GM12878 (cell line): ENCODE measurements at places on chromosomes 5 and 9.

DNA sequence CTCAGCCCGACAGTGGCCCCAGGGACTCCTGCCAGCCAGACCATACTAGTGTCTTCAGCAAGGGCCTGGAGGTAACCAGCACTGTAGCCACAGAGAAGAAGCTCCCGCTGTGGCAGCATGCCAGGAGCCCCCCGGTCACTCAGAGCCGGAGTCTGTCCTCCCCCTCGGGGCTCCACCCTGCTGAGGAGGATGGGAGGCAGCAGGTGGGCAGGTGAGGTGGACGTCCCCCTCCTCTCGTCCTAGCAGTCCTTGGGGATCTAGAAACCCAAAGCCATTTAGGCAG lies 28.0 kb upstream of the LRRC14B start:
- no peaks in the 10 kb centered on the region for H3K4me1 ChIP-seq
- H3K27me3 ChIP-seq, result no peaks in the 10 kb centered on the region
- H3K36me3 ChIP-seq, result no peaks in the 10 kb centered on the region
- H3K4me3 ChIP-seq, result no peak overlapping the region
- no peak overlapping the region for H3K27ac ChIP-seq

DNA sequence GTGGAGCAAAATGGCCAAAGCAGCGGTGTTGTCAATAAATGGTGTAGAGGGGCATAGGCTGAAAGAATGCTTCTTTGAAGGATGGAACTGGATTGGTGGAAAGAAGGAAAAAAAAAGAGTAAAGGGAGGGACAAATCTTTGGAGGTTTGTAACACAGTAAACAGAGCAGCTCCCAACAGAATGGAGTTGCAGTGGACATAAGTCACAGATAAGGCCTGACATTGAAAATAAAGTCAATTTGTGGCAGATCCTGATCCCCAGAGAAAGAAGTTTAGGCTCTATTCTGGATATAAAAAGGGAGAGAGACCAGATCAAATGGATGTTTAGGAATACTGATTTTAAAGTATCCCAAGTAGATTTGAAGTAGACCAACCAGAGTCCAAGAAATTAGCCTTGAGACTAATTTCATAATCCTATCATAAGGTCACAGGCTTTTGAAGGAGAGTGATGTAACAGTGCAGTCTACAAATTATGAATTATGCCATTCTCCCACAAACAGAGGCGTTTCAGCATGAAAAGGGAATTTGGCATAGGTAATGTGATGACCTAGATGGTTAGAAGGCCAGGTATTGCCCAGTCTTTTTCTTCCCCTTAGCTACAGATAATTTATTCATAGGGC lies 8.9 kb downstream of the ALDH1A1 start:
- no peaks in the 10 kb centered on the region for H3K36me3 ChIP-seq
- no peak overlapping the region for H3K27ac ChIP-seq
- no peak for DNase-seq
- H3K27me3 ChIP-seq, result no peaks in the 10 kb centered on the region; the same call in 1 of the 2 replicates

DNA sequence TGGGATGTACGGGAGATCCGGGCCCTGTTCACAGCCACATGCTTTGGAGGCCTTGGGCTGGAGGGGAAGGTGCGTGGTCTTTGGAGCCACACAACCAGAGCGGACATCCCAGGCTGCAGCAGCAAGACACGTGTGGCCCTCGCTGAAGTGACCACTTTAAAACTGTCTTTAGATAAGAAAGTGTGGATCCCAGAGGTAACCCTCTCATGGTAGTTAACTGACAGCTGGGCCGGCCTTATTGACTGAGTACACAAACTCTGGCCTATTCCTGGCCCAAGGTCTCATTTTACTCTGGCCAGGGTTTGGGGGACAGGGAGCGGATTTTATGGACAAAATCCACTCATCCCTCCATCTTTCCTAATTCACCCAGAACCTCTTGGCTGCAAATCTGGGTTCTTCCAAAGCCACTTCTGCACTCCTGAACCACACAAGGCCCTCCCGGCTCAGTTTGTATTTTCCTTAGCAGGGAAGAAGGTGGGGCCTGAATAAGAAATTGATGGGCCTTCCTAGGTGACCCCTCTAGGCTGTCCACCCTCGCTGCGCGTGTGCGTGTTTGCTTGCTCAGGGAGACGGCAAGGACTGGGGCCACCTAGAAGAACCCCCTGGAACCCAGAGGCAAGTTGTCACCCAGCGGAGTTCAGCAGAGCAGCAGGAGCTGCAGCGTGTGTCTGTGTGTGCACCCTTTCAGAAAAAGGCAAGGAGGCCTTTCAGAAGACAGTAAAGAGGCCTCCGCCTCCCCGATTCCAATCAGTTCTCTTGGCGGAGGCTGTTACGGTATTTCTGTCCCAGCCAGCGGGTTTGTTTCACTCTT lies 73.3 kb upstream of the ORM1 start:
- H3K27me3 ChIP-seq, result peaks cover 2% of the 10 kb centered on the region
- H3K36me3 ChIP-seq, result no peaks in the 10 kb centered on the region
- DNase-seq, result no peak
- H3K27ac ChIP-seq, result no peak overlapping the region
- no peaks in the 10 kb centered on the region for H3K4me1 ChIP-seq

GRCh38 chr5:112339761-112340160 lies 79.3 kb downstream of the EPB41L4A start:
- H3K4me3 ChIP-seq, result no peak overlapping the region

- no peak for DNase-seq
- no peak overlapping the region for H3K4me3 ChIP-seq
- no peaks in the 10 kb centered on the region for H3K36me3 ChIP-seq
- no peak overlapping the region for H3K27ac ChIP-seq
- H3K4me1 ChIP-seq, result no peaks in the 10 kb centered on the region
Observed at GRCh38 chr5:77321793-77322394, 111.4 kb downstream of the PDE8B start.

- H3K4me1 ChIP-seq, result no peaks in the 10 kb centered on the region
- DNase-seq, result no peak
- H3K27me3 ChIP-seq, result no peaks in the 10 kb centered on the region
- no peaks in the 10 kb centered on the region for H3K36me3 ChIP-seq
- no peak overlapping the region for H3K27ac ChIP-seq
Observed at GRCh38 chr5:82992646-82993045, 84.5 kb downstream of the TMEM167A start.

DNA sequence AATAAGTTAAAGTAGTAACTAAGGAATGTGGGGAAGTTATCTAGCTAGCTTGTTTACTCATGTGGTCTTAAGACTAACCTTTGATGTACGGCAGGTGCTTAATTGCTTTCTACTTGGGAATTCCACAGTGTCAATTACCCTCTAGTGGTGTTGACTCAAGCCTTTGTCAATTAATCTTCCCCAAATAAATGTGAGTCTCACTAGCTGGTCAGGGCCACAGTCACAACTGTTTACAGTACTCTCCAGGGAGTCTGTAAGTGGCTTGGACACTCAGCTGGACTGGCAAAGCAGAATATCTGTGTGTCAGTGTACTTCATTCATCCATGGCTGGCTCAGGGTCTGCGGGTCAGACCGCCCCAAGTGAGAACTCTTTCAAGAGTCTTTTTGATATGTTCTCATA lies 30.8 kb downstream of the SMIM3 start:
- no peaks in the 10 kb centered on the region for H3K4me1 ChIP-seq
- no peak overlapping the region for H3K4me3 ChIP-seq
- no peaks in the 10 kb centered on the region for H3K27me3 ChIP-seq
- no peaks in the 10 kb centered on the region for H3K36me3 ChIP-seq
- H3K27ac ChIP-seq, result no peak overlapping the region

DNA sequence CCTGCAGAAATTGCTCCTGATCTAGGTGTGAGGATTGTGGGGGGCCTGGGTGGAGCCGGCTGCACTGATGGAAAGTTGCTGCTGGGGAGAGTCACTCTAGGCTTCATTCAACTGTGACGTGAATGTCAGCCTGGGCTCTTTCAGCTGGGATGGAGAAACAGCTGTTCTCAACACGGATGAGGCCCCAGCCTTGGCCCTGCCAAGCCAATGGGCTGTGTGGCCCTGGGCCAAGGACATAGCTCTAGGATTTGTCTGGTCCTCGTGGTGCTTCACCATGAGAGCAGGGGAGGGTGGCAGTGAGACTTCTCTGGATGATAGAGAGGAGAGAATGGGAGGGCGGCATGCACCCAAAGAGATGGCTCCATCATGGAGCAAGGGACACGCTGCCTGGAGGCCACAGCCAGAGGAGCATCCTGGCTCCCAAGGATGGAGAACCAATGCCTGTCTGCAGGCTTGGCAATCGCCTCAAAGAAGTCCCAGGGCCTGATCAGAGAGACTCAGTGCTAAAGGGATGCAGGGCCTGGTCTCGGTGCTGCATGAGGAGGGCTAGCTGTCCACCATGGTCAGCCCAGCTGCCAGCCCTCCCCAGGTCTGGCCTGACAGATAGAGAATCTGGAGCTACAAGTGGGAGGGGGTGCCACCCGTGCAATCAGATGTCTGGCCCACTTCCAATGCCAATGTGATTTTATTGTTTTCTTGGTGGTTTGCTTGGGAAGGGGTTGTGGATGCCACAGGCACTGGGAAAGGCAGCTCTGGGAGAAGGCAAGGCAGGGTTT lies 141.0 kb downstream of the GADD45G start:
- H3K4me3 ChIP-seq, result no peak overlapping the region
- peaks cover 36% of the 10 kb centered on the region for H3K4me1 ChIP-seq
- H3K27me3 ChIP-seq, result no peaks in the 10 kb centered on the region
- DNase-seq, result no peak
- no peak overlapping the region for H3K27ac ChIP-seq

GRCh38 chr5:151906246-151906645 lies 18.4 kb downstream of the GLRA1 start:
- no peaks in the 10 kb centered on the region for H3K36me3 ChIP-seq
- no peaks in the 10 kb centered on the region for H3K27me3 ChIP-seq
- no peak overlapping the region for H3K4me3 ChIP-seq
- no peak overlapping the region for H3K27ac ChIP-seq
- no peak for DNase-seq
- peaks cover 25% of the 10 kb centered on the region for H3K4me1 ChIP-seq

GRCh38 chr5:9544502-9545135 lies 1.3 kb downstream of the SEMA5A start:
- no peak for DNase-seq
- no peak overlapping the region for H3K27ac ChIP-seq
- peaks cover 3% of the 10 kb centered on the region; the same call in 1 of the 2 replicates for H3K4me1 ChIP-seq
- no peaks in the 10 kb centered on the region for H3K36me3 ChIP-seq

DNA sequence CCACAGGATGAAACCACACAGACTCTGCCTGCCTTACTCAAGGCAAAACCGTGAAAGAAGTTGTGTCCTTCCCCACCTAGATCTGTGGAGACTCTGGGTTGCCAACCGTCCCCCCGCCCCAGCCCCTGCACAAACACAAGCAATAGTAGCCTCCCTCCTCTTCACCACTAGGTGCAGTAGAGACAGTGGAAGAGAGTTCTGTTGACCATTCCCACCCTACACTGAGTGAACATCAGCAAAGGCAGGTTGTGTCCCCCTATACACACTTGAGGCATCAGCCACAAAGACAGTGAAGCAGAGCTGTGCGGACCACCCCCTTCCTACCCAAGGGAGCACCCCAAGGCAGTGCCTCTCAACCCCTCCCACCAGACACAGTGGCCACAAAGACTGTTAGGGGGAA lies 223.7 kb upstream of the NFIL3 start:
- H3K36me3 ChIP-seq, result no peaks in the 10 kb centered on the region
- H3K27me3 ChIP-seq, result no peaks in the 10 kb centered on the region
- H3K4me1 ChIP-seq, result peaks cover 16% of the 10 kb centered on the region

DNA sequence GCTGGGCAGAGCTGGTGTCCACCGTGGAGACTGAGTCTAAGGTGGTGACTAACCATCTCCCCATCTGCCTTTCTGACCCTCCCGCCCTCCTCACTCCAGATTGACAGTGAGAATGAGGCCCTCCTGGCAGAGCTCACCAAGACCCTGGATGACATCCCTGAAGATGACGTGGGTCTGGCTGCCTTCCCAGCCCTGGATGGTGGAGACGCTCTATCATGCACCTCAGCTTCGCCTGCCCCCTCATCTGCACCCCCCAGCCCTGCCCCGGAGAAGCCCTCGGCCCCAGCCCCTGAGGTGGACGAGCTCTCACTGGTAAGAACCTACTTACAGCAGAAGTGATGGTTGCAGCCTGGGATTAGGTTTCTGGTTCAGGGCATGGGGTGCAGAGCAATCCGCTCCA lies 96.5 kb downstream of the PPARGC1B start:
- no peaks in the 10 kb centered on the region; the same call in 1 of the 2 replicates for H3K36me3 ChIP-seq
- no peak overlapping the region for H3K27ac ChIP-seq
- no peak for DNase-seq
- peaks cover 8% of the 10 kb centered on the region for H3K4me1 ChIP-seq

DNA sequence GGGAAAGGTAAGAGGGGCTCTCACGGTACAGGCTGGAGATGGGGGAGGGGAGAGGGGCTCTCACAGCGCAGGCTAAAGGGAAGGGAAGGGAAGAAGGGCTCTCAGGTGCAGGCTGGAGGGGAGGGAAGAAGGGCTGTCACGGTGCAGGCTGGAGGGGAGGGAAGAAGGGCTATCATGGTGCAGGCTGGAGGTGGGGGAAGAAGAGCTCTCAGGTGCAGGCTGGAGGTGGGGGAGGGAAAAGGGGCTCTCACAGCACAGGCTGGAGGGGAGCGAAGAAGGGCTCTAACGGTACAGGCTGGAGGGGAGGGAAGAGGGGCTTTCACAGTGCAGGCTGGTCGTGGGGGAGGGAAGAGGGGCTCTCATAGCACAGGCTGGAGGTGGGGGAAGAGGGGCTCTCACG lies 4.6 kb downstream of the SLC6A18 start:
- DNase-seq, result no peak
- no peak overlapping the region for H3K27ac ChIP-seq
- H3K27me3 ChIP-seq, result no peaks in the 10 kb centered on the region; the same call in 1 of the 2 replicates

GRCh38 chr9:5920860-5921328 lies 30.2 kb downstream of the MLANA start:
- H3K4me3 ChIP-seq, result no peak overlapping the region
- no peaks in the 10 kb centered on the region for H3K27me3 ChIP-seq
- H3K4me1 ChIP-seq, result no peaks in the 10 kb centered on the region; the same call in 1 of the 2 replicates
- DNase-seq, result peak; percentile 66

DNA sequence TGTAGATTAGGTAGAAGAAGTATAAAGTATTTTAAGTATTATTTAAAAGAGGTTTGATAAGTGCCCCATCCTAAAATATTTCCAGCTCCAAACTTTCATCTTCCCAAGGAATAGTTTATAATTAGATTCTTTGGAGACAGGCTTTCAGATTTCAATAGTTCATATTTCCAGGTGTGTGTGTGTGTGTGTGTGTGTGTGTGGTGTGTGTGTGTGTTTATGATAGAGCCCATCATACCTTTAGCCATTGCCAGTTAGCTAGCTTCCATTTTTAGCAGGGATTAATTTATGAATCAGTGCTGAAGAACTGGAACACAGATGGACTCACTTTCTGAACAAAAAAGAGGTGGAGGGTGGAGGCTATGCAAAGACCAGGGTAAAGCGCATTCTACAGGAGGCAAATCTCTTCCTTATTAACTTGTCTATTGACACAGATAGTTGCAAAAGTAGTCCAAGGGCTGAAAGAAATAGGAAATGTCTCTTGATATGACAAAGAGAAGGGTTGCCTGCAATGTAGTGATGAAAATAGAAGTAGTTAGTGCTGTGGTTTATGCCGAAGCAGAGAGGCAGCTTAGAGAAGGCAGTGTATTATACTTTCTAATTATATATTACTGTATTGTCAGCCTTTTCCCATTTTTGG lies 301.1 kb downstream of the MAN2A1 start:
- DNase-seq, result no peak
- H3K27me3 ChIP-seq, result no peaks in the 10 kb centered on the region
- H3K36me3 ChIP-seq, result no peaks in the 10 kb centered on the region
- no peak overlapping the region for H3K27ac ChIP-seq
